ENCODE measurements at places on chromosomes 5 and 9.

DNA sequence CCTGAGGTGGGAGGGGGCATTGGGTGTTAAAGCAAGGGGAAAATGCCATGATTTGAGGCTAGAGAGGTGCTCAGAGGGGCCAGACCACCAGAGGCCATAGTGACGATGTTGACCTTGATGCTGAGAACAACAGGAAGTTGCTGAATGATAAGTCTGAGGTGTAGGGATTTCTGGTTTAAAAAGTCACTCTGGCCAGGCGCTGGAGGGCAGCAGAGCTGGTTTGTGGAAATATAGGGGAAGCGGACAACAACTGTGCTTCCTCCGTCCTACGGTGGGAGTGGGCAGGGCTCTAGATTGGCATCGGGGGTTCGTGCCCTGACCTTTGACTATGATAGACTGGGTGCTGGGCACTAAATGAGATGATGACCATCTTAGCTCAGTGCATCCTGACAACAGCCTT, 44.7 kb downstream of the STOM start:
- no peak for DNase-seq

DNA sequence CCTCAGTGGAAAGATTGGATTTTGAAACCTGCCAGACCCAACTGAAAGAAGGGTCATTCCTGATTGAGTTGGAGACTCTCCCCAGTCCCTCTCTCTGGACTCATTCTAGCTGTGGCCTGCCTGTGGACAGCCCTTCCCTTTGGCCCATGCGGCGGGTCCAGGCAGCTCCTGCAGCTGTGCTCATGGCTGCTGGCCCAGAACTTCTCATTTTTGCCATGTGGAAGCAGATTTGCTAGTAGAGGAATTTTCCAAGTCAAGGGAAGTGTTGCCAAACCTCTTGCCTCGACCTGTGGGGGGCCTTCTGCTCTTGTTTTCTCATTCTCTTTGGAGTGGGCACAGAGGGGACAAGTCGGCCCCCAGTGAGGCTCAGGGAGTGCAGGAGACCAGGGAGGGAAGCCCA, 89.2 kb downstream of the ANKRD33B start:
- DNase-seq, result no peak

- DNase-seq, result no peak
These were observed 92.7 kb upstream of the TNC start for GRCh38 chr9:115210699-115211098.

DNA sequence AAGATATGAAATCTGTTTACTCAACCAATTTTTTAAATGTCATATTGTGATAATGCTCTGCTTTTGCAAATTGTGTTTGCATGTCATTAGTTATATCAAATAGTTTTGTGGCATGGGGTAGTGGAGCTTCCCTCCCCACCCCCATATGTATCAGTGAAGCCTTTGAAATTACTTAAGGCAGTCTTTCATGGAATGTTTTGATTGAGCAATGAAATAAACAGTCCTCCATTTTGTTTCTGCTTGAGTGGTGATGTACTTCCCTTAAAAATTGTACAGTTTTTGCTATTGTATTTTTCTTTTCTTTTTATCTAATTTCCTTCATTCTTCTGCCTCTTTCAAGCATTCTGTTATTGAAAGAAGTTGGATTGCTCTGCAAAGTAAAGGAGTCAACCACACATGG, 3.5 kb downstream of the SOWAHA start:
- no peak for DNase-seq

DNA sequence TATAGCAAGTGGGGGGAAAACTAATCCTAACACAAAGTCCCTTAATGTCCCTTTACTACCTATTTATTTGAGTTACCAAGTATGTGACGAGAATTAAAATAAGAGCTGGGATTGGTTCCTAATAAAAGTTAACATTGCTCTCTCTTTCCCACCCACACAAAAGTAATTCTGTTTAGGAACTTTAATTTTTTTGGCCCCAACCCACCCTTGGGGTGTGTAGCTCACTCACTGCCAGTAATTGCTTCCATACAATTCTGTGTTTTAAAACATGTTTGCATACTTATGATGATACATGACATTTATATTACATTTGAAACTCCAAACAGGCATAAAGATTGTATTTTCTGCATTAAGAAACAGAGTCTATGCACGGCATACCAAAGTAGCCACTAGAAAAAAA, 106.5 kb downstream of the BNC2 start:
- no peak for DNase-seq

GRCh38 chr9:103362986-103363385, 367.9 kb downstream of the CYLC2 start:
- DNase-seq, result no peak

DNA sequence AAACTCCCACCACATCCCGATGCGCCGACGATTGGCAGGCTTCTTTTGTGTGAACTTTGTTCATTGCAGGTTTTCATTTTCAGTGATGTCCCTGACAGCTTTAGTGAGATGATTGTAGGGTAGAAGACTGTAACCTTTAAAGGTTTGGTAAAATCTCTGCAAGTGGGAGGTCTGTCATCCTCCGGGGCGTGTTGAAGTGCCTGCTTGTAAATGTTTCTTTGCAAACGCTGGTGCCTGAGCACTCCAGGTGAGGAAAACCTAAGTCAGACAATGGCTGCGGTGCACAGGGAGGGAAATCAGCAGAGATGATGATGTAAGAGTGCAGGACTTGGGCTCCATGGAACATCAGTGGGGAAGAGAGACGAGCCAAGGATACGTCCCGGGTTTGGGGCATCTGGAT, 228.1 kb downstream of the DRD1 start:
- no peak for DNase-seq

DNA sequence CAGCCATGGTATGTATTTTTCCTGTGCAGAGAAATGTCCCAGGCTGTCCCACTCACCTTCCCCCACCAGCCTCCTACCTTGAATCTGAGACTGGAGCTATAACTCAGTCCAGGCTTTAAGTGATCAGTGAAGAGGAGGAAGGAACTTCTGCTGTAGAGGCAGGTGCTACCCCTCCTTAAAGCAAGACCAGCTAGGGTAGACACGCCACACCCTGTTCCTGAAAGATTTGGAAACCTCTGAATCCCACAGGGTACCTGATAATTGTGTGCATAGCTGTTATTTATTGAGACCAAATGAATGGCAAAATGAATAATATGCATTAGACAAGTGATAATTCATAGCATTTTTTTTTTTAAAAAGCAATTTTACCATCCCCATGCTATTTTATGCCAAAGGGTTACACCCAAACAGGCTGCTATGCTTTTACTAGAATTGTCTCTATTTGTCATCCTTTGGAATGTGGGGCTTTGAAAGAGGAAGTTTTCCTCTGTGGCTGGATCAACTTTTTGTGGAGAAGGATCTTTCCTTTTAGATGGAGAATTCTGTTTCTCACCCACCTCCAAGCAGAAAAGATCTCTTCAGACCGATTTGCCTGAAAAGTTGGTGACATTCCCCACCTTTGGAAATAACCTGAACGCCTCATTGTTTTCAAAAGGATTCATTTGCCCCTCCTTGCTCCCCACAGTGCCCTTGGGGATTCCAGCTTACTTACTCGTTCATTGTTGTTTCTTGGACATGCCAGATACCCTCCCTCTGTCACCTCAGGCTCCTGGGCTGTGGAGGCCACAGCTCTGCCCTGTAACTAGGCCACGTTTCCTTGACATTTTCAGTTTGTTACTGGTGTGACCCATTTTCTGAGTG, 248.7 kb downstream of the NR3C1 start:
- no peak for DNase-seq

DNA sequence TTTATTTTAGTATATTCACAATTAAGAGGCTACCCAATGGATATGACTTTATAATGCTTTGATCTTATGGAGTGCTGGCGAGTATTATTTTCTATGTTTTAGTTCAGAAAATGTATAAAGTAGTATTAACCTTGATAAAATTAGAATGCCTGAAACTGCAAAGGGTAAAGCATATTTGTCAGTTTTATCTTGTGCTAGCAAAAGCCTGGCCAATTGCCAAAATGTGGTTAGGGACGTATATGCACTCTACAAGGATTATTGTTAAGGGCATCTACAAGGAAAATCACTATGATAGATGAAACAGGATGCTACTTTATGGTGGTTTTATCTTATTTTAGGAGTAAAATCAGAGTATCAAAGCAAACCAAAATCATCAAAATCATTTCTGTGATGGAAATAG, 281.7 kb downstream of the CCDC171 start:
- DNase-seq, result no peak

DNA sequence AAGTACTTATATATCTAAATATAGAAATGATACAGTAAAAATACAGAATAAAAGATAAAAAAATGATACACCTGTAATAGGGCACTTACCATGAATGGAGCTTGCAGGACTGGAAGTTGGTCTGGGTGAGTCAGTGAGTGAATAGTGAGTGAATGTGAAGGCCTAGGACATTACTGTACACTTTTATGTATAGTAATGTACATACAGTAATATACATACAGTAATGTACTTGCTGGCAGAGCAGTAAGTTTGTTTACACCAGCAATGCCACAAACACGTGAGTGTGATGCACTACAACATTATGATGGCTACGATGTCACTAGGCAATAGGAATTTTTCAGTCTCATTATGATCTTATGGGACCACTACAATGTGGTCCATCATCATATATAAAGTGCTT, 34.2 kb downstream of the SUSD1 start:
- DNase-seq, result no peak

DNA sequence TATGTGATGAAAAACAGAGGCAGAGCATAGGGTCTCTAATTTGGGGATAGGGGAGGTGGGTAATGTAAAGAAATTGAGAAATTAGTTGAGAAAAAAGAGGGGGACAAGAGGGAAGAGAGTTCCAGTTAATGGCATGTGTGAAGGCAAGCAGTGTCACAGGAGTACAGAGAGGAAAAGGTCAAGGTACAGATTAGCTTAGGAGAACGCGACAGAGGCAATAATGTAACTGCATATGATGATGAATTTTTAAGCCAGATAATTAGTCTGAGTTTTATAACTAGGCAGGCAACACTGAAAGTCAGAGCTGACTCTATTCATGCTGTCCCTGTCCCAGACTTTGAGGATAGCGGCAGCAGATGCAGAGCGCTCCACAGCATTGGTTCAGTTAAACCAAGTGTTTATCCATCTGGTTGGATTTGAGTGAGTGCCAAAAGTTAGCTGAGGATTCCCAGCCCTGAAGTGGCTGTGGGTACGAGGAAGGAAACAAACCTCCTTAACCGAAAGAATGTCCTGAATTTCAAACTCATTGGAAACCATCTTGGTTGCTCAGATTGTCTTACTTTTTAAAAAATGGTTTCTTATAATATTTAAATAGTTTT, 315.2 kb downstream of the ARHGAP26 start:
- no peak for DNase-seq

DNA sequence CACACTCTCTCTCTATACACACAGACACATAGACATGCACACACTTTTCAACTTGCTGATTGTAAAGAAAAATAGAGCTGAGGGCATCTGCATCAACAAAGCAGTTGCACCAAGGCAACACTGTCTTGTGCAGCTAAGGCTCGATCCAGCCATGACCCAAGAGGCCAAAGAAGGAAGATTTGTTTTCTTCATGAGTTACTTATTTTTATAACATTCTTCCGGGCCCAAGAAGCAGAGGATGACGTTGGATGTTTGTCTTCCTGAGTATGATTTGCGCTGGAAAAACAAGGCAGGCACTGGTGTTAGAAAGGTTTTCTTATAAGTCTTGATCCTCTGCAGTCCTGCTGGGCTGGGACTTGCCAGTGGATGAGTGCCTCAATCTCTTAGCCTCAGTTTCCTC, 344.1 kb downstream of the ADAMTS6 start:
- DNase-seq, result no peak

- no peak for DNase-seq
These were observed 24.9 kb upstream of the ANXA6 start for GRCh38 chr5:151182524-151182900.

GRCh38 chr5:142758062-142758795, 11.9 kb upstream of the ARHGAP26 start:
- no peak for DNase-seq

DNA sequence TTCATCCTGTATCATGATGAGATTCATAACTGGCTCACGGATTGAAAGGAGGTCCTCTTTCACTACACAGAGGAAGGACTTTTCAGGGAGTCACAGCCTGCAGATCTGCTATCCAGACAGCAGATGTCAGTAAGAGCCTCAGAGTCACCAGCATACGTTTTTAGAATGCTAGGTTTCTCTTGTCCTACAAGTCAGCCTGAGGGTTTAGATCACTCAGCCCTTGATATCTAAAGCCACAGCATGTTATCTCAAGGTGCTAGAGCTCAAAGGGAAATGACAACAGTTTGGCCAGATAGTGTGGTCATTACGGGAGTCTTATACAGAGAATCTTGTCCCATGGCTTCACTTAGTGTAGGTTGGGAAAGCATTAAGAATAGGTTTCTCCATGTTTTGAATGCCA, 30.9 kb upstream of the SLC46A2 start:
- no peak for DNase-seq

All from stimulated activated CD4-positive, alpha-beta T cell treated with anti-CD3 and anti-CD28 coated beads, Interleukin-15, amount 100 ng/mL, for 1 hour (primary cell).